ENCODE measurements at places on chromosomes 1 and 21.
A peak's percentile ranks its signal among the peaks of the same experiment; 100 is the strongest.

- no peak for DNase-seq
These were observed 31.1 kb downstream of the GNAI3 start for GRCh38 chr1:109579491-109579890.

DNA sequence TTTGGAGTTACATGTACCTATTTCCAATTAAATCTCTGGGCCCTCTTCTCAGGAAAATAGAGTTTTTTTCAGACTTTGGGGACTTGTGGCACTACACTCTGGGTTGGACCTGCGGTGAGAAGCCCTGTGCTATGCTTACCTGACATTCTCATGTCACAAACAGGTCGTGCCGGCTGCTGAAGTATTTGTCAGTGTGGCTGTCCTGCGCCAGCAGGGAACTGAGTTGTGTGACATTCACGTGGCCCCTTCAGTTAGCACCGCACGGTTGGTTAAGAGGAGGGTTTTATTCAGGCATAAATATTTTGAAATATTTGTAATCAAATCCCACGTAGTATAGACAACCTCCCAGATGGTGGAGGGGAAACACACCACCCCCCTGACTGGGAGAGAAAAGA lies 6.3 kb upstream of the COL6A2 start:
- no peak for DNase-seq

DNA sequence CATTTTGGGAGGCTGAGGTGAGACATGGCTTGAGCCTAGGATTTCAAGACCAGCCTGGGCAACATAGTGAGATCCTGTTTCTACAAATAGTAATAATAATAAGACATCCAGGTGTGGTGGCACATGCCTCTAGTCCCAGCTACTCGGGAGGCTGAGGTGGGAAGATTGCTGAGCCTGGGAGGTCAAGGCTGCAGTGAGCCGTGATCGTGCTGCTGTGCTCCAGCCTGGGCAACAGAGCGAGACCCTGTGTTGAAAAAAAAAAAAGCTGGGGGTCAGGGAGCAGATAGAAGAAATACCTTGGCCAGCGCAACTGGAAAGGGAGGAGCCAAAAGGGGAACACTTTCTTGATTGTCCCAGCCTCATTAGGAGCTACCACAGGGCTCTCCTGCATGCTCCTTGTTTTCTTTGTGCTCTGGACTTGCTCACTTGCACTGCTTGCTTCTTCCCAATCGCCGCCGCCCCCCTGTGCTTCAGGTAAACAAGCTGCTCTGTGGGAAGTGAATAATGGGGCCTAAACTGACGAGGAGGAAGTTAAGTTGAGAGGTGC lies 31.1 kb downstream of the PBX1 start:
- no peak for DNase-seq

DNA sequence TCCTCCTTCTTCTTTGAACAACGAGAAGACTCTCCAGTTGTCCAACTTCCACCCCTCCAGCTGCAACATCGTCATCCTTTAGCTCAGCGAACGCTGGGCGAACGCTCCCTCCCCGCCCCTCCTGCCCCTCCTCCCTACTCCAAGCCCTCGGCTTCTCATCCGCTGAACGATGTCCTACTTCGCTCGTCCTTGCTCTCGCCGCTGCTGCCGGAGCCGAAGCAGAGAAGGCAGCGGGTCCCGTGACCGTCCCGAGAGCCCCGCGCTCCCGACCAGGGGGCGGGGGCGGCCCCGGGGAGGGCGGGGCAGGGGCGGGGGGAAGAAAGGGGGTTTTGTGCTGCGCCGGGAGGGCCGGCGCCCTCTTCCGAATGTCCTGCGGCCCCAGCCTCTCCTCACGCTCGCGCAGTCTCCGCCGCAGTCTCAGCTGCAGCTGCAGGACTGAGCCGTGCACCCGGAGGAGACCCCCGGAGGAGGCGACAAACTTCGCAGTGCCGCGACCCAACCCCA lies at the start of gene BCAN:
TSS of gene BCAN (plus strand) at position 357 of the 504 bp plus-strand sequence. CDS start 3,938 bp downstream, outside the sequence.
- DNase-seq: peak; percentile 21

DNA sequence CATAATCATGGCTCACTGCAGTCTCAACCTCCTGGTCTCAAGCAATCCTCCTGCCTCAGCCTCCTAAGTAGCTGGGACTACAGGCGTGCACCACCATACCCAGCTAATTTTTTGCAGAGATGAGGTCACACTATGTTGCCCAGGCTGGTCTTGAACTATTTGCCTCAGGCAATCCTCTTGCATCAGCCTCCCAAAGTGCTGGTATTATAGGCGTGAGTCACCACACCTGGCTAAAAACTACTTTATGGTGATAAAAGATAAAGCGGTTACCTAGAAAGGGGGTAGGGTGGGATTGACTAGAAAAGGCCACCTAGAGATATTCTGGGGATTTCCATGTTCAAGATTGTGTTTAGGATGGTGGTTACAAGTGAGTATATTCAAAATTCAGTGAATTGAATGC lies 5.0 kb downstream of the TSTD1 start:
- DNase-seq: no peak

DNA sequence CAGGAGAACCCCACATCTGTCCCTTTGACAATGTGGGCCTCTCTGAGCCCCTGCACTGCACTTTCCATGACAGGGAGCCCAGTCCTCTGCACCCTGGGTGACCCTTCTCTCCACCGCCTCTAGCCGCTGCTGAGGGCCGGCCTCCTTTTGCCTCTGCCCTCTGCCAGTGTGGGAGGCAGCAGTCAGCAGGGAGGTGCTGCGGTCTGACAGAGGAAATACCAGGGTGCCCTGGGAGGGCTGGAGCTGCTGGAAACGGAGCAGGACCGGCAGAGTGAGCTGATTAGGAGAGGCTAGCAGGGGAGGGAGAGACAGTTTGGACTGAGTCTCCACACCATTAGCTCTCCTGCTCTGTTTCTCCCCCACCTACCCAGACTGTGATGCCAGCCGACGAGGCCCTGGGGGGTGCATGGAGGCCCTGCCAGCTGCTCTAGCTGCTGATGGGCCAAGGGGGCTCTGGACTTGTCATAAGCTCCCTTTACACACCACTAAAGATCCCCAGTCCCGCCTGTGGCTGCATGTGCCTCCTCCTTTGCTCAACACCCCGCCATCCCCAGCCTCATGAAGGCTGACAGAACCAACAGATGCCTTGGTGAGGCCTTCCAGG lies 171.1 kb upstream of the KLHDC7A start:
- DNase-seq: no peak

DNA sequence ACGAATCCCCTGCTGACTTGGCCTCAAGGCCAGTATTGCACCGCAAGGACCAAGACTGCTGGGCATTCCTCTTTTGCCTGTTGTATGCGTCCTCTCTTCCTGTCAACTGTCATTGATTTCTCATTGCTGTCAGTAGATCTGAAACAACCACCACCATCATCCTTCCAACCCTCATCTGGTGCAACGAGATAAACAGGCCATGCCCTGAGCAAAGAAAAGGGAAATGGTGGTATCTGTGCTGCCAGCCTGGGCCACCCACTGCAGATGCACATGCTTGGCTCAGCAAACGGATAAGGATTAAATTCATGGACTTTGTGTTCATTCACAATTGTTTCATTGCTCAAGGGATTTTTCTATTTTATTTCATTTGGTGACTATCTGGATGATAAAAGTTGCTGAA lies 13.6 kb downstream of the OXCT2 start:
- no peak for DNase-seq
